Activated naive CD8-positive, alpha-beta T cell treated with anti-CD3 and anti-CD28 coated beads, Interleukin-2, amount 50 U/mL, for 16 hours (primary cell): ENCODE measurements at places on chromosomes 16 and 17.

DNA sequence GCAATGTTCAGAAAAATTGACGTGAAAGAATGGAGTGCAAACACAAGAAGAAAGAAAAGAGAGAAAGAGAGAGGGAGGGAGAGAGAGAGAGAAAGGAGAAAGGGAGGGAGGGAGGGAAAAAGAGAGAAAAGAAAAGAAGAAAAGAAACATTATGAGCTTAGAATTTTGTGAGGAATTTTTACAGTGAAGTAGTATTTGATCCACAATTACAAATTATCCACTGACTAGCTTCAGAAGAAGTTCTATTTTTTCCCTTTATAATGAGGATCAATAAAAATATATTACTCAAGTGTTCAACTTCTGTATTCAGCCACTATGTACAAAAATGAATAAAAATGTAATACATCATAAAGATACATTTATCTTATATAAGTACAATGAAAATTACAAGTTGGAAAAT is 494.5 kb upstream of the CA10 start:
- no peak for DNase-seq

- peak; percentile 87 for DNase-seq
Observed at GRCh38 chr17:80575057-80575875, 30.6 kb downstream of the RPTOR start.

GRCh38 chr16:56681939-56682702 is at the start of gene MT1X:
TSS of gene MT1X (plus strand) at chr16:56682470. CDS start at chr16:56682541, 71 bp downstream.
- peak; percentile 65 for DNase-seq

DNA sequence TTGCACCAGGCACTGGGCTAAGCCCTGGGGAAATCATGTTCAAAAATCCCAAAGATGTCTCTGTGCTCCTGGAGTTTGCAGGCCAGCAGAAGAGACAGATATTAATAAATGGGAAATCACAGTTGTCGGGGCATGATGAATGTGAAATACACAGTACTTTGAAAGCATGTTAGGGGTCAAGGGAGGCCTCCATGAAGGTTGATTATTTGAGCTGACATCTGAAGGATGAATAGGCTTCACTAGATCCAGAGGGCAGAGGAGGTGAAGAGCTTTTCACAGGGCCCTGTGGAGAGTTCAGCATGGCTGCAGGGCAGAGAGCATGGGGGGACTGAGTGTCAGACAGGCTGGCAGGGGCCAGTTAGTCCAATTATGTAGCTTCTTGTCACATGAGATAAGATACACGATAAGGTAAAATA is 2.6 kb downstream of the ANKRD40CL start:
- no peak for DNase-seq

DNA sequence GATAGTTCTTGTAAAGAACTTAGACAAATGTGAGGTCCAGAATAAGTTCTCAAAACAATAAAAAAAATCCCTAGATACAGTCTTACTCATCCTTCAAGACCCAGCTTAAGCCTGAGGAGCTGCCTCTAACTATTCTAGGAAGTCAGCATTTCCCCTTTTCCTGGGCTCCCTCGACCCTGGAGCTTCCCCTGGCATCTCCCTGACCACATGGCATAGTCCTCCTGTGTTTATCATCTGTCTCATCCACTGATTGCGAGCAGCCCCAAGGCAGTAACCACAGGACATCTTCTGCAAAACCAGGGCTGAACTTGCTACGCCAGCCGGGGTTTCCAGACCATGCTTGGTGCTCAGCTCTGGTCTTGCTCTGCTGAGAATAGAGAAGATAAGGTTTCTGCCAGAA is 36.7 kb upstream of the NLRP1 start:
- DNase-seq: no peak

DNA sequence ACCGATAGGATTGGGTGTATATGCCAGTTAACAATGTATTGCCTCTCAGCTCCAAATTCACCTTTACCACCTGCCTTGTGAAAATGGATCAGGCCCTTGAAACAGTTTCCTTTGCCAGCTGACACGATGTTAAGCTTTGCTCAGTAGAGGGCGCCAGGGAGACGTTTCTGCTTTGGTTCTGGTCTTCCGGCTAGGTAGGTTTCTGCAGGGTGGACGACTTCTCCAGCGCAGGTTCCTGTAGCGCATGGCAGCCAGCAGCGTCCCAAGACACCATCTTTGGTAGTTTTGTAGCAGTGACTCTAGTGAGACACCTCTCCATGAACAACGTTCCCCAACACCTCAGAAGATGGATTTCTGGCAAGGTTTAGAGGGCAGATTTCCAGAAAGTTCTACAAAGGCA is 24.0 kb downstream of the SYCE1L start:
- DNase-seq: no peak

DNA sequence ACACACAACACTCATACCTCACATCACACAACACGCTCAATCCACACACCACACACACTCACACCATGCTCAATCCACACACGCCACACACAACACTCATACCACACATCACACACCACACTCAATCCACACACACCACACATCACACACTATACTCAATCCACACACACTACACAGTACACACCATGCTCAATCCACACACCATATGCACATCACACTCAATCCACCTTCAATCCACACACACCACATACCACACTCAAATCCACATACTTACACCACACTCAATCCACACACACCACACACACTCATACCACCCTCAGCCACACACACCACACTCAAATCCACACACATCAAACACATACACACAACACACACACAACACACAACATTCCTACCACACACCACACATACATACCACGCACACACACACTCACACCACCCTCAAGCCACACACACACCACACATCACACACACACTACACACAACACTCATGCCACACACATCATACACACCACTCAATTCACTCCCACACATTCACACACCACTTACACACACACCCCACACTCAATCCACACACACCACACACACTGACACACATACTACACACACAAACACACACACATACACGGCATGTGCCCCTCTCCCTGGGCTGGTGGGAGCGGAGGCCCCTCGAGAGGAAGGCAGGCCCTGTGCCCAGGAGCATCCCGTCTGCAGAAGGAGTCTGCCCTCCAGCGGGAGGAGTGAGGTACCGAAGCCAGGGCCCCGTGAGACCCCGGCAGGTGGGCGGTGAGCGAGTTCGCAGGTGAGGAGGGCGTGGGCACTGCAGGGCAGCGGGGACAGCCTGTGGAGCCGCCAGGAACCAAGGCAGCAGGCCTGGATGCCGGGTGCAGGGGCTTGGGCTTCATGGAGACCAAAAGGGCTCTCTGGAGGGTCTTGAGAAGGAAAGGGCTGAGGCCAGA is 33.1 kb upstream of the RPTOR start:
- DNase-seq: no peak

DNA sequence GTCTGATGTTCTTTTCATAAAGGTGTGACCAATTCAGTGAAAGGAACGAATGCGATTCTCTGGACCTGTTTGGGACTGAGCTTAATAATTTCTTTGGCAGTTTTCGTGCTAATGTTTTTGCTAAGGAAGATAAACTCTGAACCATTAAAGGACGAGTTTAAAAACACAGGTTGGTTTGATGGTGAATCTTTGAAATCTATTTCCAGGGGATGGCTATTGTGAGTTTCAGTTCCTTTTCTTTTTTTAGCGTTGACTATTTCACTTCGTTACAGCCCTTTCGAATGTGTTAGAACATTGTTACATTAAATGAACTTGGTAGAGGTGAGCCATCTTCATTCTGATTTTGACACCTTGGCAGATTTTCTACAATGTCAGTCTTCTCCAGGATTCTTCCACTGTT is 1.2 kb downstream of the TNFRSF17 start:
- no peak for DNase-seq

GRCh38 chr17:80754846-80755245 is 210.2 kb downstream of the RPTOR start:
- no peak for DNase-seq

DNA sequence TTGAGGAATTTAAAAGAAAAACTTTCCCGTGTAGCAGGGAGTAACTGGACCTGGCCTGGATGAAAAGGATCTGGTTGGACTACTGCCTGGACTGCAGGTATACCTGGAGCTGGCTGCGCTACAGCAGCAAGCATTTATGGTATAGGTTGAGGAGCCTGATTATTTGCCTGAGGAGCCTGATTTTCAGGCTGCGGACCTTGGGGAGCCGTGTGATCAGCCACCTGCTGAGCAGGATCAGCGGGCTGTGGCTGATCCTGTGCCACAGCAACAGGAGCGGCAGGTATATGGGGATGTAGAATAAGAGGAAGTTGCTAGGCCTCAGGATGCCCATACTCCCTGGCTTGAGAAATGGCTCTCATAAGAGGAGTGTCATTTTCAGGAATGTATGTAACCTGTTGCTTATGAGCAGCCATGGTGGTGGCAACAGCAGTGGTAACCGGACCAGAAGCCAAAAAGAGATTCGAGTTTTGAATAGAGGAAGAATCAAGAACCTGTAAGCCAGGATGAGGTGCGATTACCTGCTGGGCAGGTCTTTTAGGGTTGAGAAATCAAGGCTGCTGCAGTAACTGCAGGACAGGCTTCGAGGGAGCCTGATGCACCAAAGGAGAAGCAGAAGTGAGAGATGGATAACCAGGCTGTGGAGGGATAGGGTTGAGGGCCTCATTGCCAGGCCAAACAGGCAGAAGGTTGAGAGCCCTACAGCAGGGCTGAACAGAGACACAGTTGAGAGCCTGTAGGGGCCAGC is 60.9 kb upstream of the ARL4D start:
- no peak for DNase-seq

- no peak for DNase-seq
Observed at GRCh38 chr17:38460082-38460715, 31.9 kb downstream of the ARHGAP23 start.

DNA sequence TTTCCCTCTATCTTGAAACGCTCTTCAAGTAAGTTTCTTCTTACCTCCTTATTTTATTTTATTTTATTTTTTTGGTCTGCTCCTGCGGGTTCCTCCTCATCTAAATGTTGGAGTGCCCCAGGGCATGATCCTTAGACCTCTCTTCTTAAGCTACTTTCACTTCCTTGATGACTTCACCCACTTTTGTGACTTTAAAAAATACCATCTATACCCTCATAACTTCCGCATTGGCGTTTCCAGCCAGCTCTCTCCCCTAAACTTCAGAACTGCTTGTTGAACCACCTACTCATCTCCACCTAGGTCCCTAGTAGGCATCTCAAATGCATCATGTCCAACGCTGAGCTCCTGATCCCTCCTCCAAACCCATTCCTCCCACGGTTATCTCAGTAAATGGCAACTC is 51.4 kb upstream of the NFAT5 start:
- no peak for DNase-seq

- no peak for DNase-seq
Observed at GRCh38 chr16:17367036-17367435, 103.7 kb downstream of the XYLT1 start.

DNA sequence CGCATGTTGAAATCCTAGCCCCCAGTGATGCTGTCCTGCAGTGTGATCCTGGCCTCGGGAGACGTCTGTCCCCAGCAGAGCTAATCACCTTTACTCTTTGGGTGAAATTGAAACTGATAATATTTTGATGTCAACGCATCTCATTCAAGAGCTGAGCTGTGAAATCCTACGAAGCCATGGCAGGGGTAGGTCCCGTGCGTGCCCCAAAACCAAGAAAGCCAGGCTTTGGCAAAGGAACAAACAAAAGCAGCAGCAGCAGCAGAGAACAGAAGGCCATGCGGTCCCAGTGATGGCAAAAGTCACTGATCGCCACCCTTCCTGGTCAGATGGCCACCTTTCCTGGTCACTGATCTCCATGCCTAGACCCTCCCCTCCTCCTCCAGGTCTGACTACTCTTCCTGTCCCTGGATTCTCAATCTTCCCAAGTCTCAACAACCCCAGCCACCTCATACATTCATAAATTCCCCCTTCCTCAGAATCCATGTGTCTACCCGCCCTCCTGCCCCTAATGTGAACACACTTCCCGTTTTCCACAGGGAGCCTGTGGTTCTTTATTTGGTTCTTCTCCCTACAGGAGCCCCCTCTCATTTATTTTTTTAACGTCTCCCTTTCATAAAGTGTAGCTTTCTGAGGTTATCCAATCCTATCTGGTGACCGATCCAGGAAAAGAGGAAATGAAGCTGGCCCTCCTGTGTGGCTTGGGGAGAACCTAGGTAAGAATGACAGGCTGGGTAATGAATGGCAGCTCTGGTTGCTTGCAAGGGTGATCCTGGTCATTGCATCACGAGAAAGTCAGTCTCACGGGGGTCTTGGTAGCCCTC is 50.3 kb downstream of the CPPED1 start:
- DNase-seq: no peak

DNA sequence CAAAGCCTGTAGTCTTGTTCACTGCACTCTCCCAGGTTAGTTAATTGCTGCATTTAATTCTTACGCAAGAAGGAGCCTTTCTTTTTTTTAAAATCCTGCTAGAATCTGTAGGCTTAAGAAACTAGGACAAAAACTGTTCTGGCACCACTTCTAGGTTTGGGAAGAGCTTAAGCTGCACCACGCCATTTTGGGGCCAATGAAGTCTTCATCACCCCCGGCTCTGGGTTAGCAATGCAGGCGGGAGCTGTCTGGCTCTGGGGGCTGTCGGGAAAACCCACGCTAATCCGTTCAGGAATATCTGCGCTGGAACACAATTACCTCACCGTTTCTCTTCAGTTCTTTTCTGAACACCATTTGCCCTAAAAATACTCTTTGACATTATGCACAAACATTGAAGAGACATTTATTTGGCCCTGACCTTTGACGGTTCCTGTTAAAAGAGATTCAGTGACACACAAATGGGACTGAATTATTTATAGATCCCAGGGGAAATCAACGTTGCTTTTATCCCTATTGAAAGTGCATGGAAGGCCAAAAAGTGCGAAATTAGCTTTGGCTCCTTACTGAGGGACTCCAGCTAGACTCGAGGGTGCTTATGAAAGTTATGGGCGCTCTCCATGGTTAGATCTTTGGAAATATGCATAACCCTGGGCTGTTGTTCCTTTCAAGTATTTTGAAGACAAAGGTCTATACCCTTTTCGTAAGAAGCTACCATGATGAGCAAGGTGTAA is 249.2 kb downstream of the HAPSTR1 start:
- no peak for DNase-seq

- DNase-seq: no peak
Observed at GRCh38 chr17:39364236-39365025, 37.0 kb downstream of the FBXL20 start.

DNA sequence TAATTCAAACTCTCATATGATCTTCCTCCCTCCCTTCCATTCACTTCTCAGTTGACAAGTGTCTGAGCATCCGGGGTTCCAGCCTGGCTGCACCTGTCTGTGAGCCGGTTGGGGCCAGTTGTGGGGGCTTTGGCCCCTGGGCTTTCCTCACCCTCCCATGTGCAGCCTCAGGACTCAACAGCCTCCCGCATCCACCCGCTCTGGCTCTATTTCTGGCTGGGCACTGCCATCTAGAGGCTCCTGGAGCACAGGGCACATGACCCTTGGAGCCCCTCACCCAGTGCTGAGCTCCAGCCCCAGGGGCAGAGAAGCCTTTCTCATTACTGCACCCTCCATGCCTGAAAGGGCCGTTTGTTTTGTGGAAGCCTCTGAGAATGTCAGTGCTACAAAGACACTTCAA is 43.3 kb downstream of the HAPSTR1 start:
- peak; percentile 34 for DNase-seq

GRCh38 chr16:66617728-66618127 is 13.2 kb downstream of the CMTM3 start:
- DNase-seq: no peak

- DNase-seq: no peak
Observed at GRCh38 chr16:82061861-82062525, 26.9 kb downstream of the HSD17B2 start.
